ENCODE measurements at places on chromosomes 7 and 10.

GRCh38 chr10:75435291-75435690 is 3.9 kb downstream of the LRMDA start:
- no peak for DNase-seq

GRCh38 chr7:36309716-36310115 is 79.9 kb upstream of the ANLN start:
- no peak for DNase-seq

- DNase-seq = no peak
These were observed 9.4 kb downstream of the SCRN1 start for GRCh38 chr7:29980151-29980550.

DNA sequence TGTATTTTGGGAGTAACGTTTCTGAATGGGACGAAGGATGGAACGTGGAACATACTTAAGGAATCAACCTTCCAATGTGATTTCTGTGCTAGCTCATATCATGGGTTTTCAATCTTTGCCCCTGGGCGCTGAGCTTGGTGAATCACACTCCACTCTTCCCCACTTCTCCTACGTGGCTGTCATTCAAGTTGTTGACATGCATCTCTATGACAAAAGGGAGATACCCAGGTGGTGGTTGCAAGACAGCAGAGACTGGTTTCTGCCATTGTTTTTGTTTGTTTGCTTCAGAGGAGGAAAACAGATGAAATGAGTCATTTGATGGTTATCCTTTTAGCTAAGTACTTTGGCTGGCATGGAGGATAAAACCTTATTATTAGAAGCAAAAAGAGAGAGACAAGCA is 573.9 kb downstream of the GATA3 start:
- no peak for DNase-seq

DNA sequence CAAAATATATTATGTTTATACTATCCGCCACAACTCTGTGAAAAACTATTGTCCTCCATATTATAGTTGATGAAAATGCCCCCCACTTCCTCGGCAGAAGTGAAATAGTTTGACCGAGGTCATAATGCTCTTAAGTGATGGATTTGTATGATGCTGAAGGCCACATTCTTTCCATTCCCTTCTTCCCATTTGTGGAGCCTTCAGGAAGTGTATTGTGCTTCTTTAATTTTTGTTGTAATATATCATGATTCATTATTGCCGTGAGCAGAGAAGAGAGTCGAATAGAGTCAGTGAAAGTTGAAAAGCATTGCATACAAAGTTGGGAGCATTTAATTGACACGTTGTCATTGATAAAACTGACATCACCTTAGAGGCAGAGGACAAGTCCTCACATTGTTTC is 460.3 kb downstream of the SUGCT start:
- no peak for DNase-seq

DNA sequence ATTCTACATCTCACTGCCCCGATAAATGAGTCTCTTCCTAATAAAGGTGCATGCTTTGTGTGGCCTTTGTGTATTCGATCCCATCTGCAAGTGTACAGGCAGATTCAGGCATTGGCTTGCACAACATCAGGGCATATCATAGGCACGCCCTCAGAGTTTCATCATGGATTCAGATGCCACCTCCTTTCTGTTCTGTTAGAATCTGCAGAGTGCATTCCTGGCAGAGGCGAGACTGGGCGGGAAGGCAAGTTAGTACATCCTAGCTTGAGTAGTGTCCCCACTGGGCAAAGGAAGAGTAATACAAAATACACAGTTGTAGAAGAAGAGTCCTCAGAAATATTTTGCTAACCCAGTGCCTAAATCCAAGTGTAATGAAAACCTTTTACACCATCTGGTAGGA is 346.5 kb upstream of the GALNT17 start:
- no peak for DNase-seq

DNA sequence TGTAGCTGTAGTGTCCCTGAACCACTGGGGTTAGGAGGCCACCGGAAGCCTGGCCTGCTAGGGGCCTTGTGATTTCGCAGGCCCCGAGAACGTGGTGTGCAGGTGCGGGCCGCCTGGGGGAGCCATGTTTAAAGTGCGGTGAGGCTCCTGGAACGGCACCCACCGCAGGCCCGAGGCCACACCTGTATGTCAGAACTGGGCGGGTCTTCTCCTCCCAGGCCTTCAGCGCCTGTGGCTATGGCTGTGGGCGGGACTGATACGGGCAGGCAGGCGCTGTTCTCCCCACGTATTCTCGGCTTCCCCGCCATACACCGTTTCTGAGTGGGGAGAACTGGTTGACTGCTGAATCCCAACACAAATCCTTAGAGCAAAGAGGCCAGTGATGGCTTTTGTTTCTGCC is 74.8 kb downstream of the DNAJB6 start:
- peak; percentile 33 for DNase-seq

DNA sequence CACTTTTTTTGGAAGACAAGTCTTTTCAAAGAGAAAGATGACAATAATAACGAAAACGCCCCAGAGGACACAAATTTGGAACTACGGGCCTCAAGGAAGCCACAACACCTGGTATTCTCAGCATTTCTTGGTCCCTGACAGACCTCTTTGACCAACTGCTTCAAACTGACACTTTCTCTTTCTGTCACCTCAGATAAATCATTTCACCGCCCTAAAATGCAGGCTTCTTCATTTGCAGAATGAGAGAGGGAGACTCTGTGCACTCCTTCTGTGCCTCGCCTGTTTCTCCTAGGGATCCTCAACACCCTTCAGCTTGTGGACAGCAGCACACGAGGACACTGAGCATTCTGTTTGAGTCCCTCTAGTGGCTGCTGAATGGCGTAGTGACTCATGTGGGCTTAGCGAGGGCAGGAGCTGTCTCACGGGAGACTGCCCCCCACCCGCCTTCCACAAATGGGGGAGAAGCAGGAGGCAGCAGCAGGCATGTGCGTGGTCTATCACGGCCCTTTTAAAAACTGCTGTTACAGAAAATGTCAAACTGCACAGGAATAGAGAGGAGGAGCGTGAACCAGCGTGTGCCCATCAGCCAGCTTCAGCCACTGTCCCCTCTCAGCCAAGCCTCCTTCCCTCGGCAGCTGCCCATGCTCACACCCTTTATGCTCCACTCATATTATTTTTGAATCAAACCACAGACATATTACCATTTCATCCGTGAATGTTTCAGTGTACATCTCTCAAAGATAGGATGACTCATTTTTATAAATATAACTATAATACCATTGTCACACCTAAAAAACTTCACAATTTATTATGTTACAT is 41.4 kb downstream of the GSDME start:
- DNase-seq = peak; percentile 6

- no peak for DNase-seq
These were observed 43.9 kb upstream of the ARHGAP12 start for GRCh38 chr10:31972519-31973041.

GRCh38 chr10:49286686-49287085 is 12.3 kb upstream of the C10orf71 start:
- DNase-seq = no peak

DNA sequence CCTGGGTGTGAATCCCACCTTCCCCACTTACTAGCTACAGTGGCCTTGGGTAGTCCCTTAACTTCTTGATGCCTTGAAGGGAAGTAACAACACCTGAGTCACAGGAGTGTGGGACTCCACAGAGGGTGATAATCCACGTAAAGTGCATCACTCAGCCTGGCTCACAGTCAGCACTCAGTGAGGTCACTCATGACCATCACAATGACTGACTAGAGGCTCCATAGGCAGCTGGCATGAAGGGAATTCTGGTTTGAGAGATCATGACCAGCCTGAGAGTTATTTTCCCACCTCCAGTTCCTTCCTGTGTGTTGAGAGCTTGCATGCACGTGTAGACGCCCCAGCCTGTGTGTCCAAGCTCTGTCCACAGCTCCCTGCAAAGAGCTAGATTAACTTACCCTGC is 34.8 kb downstream of the NEUROG3 start:
- no peak for DNase-seq

DNA sequence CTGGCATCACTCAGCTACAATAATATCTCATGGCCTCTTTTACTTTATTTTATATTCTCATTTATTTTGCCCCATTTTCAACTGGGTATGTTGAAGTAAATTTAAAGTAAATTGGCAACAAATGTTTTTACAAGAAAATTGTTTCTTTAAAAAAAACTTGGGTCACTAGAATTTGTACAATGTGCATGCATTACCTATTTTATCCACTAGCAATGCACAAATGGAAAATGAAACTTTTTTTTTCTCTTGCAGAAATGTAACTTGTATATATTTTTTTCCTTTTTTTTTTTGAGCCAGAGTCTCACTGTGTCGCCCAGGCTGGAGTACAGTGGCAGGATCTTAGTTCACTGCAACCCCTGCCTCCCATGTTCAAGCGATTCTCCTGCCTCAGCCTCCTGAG is 10.3 kb upstream of the H2AZ2 start:
- no peak for DNase-seq

DNA sequence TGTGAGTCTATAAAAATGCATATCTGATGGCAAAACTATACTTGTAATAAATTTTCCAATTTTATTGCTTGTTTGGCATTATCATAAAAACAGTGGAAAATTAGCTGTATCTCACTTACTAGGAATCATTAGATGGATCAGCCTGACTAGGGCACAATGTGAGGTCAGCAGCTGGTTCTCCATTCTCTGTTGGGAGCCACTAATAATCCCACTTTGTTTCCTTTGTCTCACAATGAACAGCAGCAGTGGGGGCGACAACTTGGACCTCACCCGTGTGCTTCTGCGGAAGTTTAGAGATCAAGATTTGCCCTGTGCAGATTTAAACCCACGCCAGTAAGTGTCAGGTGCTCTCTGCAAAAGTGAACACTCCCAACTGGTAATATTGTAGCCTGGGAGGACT is 295.5 kb downstream of the ABCA13 start:
- DNase-seq = no peak

DNA sequence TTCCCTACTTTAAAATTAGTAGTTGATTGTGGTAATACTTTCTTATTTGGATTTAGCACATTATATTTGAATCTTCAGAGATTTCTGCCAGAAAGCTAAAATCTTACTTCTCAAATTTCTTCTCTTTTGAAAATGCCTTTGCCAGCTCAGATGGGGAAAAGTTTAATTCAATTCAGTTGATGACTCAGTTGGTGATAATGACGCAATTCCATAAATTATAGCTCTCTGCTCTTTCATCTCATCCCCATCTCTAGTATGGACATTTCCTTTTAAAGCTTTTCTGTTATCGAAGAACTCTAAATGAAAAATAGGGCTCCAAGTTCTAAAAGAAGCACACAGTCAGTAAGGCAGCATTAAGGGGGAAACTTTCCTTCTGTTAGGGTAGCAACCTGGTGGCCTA is 25.5 kb downstream of the RNLS start:
- no peak for DNase-seq

DNA sequence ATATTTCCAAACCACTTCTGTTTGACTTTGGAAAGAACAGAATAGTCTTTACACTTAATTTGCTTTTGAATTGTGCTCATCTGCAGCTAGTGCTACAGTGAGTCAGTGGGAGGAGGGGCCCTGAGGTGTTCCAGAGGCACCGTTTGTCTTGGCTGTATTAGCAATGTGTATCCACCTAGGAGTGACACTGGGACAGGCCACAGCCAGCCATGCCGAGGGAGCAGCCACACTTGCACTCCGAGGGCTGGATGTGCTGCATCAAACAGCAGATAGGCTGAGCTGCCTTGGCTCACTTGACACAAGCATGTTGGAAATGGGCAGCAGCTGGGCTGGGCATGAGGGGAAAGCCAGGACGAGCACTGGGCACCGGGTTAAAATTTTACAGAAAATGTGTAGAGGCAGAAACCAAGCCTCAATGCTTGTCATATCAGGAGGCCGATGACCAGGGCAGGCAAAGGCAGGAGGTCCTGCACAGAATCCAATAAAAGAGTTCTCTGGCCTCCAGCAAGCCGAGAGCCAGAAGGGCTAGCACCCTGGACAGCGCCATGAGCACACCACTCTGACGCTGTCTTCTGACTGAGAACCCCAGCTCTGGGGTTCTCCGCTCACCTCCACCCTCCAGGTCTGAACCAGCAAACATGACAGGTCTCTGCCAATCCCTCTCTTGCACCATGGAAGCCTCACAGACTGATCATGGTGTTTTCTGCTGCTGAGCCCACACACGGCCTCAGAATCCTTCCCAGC is 163.3 kb downstream of the GRID1 start:
- no peak for DNase-seq

DNA sequence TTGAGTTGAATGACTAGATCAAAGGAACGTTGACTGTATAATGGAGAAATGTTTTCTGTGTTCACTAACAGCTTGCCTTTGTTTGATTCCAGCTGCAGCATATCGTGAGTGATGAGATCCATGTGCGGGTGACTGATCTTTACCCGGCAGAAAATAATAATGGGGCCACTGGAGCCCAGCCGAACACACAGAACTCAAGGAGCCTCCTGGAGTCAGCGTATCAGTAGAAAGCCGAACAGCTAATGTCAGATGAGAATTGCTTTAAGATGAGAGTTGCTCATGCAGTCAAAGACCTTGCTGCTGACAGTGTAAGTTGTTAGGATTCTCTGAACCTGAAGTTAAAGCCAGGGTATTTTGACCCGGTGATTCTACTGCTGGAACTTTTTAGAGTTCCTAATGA is 34.3 kb upstream of the MTPAP start:
- no peak for DNase-seq

- no peak for DNase-seq
These were observed 286.2 kb downstream of the KCNMA1 start for GRCh38 chr10:77351386-77351785.

DNA sequence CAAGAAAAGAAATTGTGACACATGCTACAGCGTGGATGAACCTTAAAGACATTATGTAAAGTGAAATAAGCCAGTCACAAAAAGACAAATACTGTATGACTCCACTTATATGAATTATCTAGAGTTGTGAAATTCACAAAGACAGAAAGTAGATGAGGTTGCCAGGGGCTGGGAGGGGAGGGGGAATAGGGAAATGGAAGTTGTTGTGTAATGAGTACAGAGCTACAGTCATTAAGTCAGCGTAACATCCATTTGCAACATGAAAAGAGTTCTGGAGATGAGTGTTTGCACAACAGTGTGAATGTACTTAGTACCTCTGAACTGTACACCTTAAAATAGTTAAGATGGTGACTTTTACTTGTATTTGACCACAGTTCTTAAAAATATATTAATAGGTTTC is 112.1 kb upstream of the CDK1 start:
- DNase-seq = no peak

- peak; percentile 29 for DNase-seq
These were observed 14.4 kb upstream of the WBP1L start for GRCh38 chr10:102729029-102730026.

DNA sequence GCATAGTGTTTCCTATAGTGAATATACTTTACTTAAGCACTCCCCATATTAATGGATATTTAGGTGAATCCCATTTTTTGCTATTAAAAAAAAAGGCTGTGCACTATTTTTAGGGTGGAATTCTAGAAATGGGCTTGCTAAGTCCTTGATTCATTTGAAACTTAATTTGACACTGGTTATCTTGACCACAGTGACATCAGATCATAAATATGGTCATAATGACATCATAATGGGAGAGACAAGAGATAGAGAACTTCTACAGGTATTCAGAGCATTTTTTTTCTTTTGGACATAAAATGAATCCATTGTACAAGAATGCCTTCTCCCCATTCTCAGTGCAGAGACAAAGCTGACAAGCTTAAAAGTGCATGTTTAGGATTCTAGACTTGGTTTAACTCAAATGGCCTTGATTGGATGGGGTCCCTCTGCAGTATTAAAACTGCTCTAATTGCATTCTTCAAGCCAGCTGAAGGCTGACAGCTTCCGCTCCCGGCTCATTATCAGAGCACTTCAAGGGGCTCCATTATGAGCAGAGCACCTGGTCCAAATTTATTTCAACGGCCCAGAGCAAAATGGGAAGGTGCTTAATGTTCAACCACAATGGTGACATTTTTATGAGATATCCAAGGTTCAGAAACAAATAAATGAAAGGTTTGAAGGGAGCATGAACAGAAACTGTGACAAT is 104.8 kb downstream of the JAZF1 start:
- no peak for DNase-seq
